Left kidney (tissue), 8 donors: ENCODE measurements at places on chromosomes 5 and 9.

GRCh38 chr5:113808956-113809355 lies 295.5 kb downstream of the YTHDC2 start:
- no peak for DNase-seq

DNA sequence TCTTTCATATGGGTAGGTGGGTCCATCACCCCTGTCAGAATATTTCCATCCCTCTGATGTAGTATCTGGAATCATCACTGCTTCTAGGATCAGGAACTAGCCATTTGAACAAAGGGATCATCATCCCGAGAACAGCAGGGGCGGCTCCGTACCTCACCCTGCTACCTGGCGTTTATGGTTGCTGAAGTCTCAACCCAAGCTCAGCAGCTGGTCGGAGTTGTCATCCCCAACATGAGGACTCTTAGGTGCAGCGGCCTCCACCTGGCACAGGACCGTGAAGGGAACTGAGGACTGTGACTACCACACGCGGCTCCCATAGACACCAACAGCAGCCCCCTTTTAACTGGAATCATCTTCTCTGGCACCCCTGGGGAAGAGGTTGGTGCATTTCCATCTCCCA lies 35.1 kb downstream of the ROR2 start:
- no peak for DNase-seq

GRCh38 chr5:36619012-36619635 lies 12.7 kb downstream of the SLC1A3 start:
- no peak for DNase-seq

- peak; percentile 83 for DNase-seq
Observed at GRCh38 chr9:128091144-128091543, 23.1 kb downstream of the SLC25A25 start.

DNA sequence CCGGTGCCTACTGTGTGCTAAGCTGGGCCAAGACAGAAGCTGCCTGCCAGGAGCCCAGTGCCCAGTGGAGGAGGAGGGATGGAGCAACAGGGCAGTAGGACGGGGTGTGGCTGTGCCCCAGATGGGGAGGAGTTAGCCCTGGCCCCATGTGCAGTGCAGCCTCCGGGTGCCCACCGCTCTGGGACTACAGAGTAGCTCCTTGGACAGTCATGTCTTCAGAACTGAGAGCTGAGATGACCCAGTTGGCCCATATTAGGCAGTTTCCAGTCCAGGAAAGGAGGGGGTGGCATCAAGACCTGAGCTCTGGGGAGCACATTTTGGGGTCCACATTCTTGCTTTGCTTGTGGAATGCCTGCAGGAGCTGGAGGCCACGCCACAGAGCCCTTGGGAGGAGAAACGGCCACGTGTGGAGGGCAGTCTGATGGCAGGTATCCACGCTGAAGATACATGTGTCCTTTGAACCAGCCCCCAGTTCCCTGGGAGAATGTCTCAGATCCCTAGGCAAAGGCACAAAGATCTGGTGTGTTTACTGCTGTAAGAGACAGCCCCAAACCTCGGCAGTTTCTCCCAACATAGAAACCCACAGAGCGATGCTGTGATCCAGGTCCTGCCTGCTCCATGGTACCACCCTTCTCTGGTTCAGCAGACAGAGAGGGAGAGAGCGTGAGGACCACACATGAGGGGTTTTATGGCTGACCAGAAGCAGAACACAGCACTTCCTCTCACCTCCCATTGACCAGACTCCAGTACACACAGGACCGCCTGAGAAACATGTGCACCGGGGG lies 46.8 kb upstream of the FCN1 start:
- no peak for DNase-seq
